ENCODE measurements at places on chromosomes 1 and 21.
A peak's percentile ranks its signal among the peaks of the same experiment; 100 is the strongest.

GRCh38 chr21:42426876-42427480, 23.3 kb downstream of the UBASH3A start:
- DNase-seq = no peak

GRCh38 chr1:184010788-184011187, 26.7 kb downstream of the COLGALT2 start:
- no peak for DNase-seq

DNA sequence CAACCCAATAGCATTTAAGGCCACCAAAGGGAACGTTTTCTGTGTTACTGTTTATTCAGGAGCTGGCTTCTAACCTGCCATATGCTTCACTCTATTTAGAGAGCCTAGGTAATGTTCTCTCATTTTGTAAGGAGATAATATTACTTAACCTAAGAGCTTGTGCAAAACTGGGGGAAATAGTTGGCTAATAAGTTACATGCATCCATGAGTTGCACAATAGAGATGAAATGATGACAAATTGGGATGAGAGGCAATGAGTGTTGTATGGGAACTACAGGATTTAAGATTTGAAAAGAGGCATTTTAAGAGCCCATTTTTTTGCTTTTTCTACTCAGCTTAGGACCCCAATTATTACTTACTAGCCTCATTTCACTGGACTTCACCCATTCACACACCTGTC, 151.0 kb downstream of the ST6GALNAC3 start:
- no peak for DNase-seq

DNA sequence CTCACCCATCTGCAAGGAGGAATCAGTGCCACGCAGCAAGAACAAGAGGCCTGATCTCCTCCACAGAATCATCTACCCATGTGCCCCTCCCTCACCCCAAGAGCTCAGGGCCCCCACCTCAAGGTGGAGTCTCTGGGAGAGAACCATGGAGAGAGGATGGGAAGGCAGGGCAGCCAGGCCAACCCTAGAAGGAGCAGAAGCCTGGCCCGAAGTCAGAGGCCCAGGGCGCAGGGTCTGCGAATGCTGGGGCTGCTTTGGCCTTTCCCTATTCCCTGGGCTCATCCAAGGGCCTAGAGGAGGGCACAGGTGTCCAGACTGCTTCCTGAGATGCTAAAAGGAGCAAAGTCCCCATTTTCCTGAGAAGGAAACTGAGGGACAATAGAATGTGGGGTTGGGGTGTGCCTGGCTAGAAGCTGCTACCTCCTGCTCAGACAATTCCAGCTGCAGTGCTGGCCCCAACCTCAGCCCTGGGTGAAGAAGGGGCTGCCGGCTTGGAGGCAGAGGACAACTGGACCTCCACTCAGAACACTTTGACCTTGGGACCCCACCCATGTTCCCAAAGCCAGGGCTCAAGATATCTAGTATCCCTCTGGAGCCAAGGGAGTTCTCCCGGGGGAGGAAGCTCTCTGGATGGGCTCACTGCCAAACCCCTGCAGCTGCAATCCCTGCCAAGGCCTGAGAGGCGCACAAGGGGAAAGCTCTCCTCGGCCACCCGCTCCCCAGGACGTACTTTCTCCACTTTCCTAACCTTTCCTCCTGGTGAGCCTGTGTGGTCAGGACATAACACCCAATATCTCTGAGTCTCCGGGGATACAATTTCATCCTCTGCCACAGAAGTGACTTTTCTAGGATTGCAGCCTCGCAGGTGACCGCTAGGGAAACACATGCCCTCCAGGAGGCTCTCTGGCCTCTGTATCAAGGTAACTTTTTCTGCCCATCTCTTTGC, 16.6 kb upstream of the LEMD1 start:
- no peak for DNase-seq

DNA sequence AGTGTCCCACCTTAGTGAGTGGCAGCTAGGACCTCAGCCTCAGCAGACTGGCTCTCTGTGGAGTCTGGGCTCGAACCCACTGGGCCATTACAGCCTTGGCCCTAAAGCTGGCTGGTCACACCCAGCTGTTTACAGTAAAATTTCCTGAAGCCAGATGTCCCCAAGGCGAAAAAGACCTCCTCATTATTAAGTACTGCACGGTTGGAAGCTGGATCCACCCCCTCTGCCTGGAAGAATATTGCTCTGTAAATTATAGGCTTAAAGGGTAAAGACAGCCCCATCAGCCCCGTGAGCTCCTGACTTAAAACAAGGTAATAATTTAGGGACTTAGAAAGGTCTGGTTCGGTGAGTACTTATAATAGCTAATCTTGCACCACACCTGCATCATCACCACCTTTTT, 30.3 kb upstream of the TMEM51 start:
- no peak for DNase-seq

- no peak for DNase-seq
Measured at GRCh38 chr1:224253721-224254120, 70.7 kb downstream of the DEGS1 start.

- no peak for DNase-seq
Measured at GRCh38 chr1:93501399-93501798, 53.5 kb downstream of the FNBP1L start.

DNA sequence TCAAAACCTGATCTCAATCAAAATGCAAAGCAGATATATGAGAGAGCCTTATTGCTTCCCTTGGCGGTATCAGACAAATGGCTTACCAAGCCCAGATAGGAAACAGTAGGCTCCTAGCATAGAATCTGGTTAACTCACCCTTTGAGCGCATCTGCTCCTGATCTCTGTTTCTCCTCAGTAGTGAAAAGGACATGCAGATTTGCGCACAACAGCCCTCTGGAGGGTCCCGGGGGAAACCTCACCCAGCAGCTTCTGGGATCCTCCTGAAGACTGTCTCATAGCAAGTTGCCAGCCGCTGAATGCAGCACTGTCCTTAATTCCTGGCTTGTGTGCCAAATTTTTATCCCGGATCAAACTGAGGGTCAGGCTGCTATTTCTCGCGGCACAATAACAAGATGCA, 192.2 kb downstream of the FASLG start:
- DNase-seq = no peak

DNA sequence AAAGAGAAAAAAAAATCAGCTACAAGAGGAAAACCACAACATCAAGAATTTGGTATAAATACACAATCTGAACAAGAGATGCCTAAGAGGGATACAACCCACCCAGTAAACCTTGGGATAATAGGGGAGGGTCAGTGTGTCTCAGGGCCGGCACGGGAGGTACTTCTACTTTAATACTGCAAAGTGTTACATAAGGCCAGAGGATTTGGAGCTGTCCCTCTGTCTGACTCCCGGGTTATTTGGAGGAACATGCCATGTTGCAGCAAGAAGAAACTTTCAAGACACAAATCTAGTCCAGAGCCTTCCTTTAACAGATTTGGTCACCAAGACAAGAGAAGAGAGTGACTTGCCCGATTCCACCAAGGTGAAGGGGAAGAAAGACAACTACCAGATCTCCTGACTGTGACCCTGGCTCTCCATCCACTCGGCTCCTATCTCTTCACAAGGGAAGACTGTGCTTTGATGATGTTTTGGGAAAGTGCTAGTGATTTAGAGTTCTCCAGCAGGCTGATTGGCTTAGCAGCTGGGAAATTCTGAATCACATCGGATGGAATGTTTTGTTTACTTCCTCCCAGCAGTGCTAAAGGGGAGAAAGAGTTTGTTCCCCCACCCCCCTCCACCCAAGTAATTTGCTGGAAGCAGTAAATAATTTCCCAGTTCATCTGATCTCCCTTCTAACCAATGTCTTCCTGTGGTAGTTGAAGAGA, 29.3 kb downstream of the SGIP1 start:
- DNase-seq = no peak

DNA sequence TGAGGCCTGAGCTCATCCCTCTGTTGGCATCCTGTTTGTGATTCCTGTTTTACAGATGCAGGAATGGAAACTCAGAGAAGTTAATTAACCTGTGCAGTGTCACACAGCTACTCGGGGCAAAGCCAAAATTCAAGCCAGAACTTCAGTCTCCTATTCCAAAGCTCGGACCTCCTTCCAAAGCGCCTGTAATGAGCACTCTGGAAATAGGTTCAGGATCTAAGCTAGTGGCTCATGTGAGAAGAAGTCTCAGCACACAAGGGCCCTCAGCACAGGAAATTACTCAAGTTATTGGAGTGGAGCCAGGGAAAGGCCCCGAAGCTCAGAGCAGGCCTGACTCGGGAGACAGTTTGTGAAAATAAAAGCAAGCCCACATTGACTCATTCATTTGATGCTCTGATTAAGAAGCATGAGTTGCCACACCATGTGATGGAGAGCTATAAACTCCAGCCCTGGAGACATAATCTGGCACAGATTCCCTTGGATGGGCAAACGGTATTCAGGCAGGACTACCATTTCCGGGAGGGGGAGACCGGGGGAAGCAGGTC, 50.6 kb upstream of the LYST start:
- DNase-seq = peak; percentile 80

GRCh38 chr1:211697356-211697755, 21.9 kb upstream of the NEK2 start:
- no peak for DNase-seq

- DNase-seq = no peak
Measured at GRCh38 chr1:69256036-69256435, 311.7 kb upstream of the LRRC7 start.

- no peak for DNase-seq
Measured at GRCh38 chr1:30335997-30336390, 387.4 kb downstream of the MATN1 start.

DNA sequence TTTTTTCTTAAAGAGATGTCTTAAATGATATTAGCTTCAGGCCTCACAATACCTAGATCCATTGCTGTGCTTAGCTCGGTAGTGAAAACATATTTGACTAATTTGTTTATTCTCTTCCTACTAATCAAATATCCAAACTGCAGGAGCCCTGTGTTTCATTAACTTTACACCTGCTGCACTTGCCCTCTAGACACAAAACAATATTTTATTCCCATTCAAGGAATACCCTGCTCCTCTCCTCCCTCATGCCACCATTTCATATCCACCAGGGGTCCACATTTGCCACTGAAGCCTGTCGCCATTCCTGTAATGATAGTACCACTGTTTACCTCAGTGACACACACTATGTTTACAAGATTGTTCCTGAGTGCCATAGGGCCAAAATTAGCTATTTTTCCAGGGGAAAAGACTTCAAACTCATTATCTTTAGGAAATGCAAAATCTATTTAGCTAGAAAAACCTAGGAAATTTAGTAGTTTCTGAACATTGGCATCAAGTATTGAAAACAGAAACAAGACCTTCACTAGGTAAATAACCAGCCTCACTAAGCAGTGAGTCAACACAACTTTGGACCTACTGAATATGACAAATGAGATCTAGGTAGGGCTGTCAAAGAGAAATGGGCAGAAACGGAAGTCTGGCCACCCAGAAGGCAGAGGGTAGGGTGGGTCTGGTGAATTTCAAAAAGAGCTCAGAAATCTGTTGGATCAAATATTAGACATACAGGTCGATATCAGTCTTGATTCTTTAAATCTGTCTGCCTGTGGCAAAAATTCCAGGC, 134.6 kb upstream of the KCNK1 start:
- DNase-seq = no peak

DNA sequence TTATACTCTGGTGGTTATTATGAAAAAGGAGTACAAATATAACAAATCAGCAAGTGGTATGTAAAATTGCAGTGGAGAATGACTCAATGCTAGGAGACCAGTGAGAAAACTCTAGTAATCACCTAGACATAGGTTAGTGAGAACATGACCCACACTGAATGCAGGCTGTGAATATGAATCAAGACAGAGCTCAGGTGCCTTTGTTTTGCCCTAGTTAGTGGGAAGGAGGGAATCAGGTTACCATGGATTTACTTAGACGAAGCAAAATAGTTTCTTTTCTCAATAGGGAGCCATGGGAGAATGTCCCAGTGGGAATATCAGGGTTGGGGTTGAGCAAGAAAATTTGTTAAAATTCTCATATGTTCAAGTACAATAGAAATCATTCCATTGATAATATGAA, 10.6 kb upstream of the GCLM start:
- DNase-seq = no peak

DNA sequence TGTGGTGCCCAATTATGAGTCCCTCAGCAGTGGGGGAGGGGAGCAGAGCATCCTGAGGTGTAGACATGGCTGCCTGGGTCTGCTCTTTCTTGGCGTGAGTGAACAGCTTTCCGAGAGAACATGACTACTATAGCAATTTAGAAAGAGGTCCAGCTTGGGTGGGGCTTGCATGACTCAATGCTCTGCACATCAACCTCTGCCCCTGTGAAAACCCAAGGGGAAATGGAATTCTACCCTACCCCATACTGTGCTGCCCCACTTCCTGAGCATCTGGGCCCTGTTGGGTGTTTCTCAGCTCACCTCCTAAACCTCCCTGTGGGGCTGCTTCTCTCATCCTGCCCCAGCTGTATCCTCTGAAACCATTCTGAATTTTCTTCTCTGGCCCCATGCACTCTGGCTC, 8.2 kb upstream of the AZIN2 start:
- DNase-seq = no peak

GRCh38 chr21:46554431-46555224, 50.3 kb downstream of the S100B start:
- DNase-seq = no peak

DNA sequence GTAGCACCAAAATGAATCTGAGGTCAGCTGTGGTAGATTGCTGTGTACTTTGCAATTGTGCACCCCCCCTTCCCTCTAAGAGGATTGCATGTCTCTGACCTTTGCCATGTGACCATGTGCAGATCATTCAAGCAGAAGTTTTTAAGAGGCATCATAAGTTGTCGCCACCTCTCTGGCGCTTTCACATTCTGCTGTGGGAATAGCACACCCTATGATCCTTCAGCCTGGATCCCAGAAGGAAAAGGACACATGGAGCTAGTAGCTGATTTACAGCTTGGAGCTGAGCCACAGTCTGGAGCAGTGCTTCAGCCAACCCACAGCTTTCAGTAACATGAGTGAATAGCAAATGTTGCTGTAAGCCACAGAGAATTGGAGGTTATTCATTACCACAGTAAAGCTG, 158.5 kb downstream of the TSEN15 start:
- no peak for DNase-seq

GRCh38 chr1:112516141-112516540, 7.4 kb downstream of the WNT2B start:
- no peak for DNase-seq

- DNase-seq = no peak
Measured at GRCh38 chr1:110948038-110948810, 15.5 kb downstream of the LRIF1 start.

DNA sequence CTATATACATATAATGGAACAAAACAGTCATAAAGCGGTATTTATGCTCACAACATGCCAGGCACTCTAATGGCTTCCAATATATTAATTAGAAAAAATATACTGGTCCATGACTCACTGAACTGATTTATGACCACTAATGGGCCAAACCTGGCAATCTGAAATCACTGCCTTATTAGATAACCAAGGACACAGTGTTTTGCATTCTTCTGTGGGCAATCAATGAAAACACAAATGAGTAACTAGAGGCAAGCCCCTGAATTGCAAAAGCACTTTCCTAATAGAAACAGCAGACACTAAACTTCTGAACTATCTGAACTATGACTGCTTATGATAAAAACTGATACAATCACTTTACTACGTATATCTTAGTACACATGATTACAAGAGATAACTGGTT, 3.5 kb downstream of the GCLM start:
- no peak for DNase-seq

DNA sequence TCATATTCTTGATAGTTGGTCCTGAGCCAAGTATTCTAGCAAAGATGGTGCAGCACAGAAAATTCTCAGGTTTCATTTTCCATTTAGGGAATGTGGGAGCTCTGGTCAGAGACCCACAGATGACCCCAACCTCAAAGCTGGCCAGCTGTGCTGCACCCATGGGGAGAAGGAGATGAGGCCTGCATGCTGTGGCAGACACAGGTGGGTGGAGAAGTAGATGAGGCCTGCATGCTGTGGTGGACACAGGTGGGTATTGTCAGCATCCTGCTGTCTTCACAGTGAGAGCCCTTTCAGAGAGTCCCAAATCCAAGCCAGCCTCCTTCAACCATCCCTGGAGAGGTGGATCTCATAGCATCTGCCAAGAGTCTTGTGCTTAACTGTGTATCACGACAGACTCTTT, 77.7 kb downstream of the DSCAM start:
- no peak for DNase-seq

Measured in stimulated activated CD4-positive, alpha-beta T cell treated with anti-CD3 and anti-CD28 coated beads, Interleukin-4, amount 100 ng/mL, for 24 hours (primary cell).